ENCODE measurements at places on chromosomes 11 and 22.

DNA sequence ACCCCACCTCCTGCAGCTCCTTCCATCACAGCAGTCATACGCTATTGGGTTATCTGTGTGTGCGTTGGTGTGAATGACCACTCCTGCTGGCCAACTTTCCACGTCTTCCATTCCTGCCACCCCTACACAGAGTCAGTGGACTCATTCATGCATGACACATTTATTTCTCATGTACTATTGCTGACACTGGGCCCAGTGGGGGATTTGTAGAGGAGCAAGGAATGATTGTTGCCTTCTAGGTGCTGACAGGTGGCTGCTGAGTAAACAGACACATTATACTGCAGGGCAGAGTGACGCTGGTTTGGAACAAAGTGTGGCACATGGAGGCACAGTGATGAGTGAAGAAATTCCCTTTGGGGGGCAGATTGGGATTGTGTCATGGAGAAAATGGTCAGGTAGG, 113.9 kb downstream of the CCDC81 start:
- DNase-seq: no peak

DNA sequence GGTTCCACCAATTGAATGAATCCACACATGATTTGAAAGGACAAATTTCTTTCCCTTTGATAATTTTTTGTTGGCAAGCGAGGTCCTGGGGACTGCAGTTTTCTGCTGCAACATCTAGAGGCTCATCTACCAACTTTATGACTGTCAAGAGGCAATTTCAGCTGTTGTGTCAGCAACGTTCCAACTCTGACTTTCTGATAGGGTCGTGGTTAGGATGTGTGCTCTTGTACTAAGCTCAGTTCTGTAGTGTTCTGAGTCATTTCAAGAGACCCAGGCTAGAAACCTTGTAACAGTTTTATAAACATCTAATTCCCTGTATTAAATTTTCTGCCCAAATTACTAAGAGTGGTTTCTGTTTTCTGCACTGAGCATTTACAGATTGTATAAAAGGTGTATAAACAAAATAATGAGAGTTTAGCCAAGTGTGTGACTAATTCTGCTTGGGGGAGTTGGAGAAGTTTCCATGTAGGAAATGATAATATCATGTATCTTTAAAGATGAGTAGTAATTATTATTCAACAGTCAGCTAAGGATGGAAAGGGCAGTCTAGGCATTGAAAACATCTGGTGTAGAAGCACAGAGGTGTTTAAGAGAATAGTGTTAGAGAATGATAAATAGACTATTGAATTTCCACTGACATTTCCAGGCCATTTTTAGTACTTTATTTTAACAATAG, 72.2 kb downstream of the RBMXL2 start:
- no peak for DNase-seq

DNA sequence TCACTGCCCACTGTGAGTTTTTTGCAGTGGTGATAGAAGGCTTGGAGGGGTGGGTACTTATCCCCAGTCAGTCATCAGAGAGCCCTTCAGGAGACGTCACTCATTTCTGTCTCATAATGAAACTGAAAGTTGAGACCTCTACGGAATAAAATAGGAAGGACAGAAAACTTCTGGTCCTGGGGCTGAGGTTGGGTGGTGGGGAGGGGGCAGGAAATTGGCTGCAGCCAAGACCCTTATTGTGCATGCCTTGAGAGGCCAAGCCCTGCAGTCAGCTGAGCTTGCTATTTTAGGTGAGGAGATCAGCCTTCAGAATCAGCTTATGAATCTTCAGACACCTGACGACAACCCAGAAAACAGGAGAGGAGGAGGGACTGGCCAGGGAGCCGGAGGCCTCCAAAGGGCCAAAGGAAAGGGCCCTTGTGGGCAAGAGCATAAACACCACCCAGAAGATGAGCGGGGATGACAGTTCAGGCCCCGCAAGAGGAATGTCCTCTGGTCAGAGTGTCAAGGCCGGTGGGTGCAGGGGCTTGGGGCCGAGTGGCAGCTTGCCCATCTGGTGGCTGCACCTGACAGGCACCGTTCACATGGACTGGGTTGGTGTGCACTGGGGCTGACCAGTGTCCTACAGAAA, 17.9 kb upstream of the ADA2 start:
- no peak for DNase-seq

- no peak for DNase-seq
These were observed 558.6 kb downstream of the NTM start for GRCh38 chr11:131928992-131929391.

- no peak for DNase-seq
These were observed 17.8 kb upstream of the PATZ1 start for GRCh38 chr22:31363885-31364465.

Measured in hepatic stellate cell (primary cell).